ENCODE measurements at places on chromosomes 12 and 14.

GRCh38 chr12:131055596-131056233 is 102.0 kb downstream of the ADGRD1 start:
- no peak for DNase-seq

GRCh38 chr12:39905152-39905551 is 200.7 kb downstream of the SLC2A13 start:
- DNase-seq, result no peak

- DNase-seq, result no peak
These were observed 56.9 kb upstream of the PIWIL1 start for GRCh38 chr12:130280742-130281141.

- DNase-seq, result no peak
These were observed 30.0 kb downstream of the NCKAP5L start for GRCh38 chr12:49798248-49798647.

- DNase-seq, result peak; percentile 69
These were observed 157.4 kb upstream of the FOXG1 start for GRCh38 chr14:28608851-28609828.

DNA sequence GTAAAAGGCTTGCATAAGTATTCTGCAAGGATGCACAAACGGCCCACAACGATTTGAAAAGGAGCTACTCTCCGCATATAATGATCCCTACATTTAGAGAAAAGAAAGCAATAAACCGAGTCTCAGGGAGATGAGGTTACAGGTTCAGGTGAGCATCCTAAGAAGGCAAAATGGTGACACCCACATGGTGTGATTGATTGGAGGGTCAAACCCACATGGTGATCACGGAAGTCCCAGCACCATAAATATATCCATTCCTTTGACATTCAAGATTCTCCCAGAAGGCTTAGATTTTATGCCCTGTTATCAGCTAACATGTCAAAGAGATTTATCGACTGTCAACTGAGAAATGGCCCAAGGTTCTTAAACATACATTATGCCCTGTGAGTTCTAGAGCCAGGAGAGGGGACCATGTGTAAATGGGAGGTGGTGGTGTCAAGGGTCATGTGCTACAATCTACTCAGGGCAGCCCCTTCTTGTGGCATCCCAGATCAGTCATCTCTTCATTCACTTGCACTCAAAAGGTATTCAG is 282.2 kb downstream of the EMP1 start:
- DNase-seq, result no peak

DNA sequence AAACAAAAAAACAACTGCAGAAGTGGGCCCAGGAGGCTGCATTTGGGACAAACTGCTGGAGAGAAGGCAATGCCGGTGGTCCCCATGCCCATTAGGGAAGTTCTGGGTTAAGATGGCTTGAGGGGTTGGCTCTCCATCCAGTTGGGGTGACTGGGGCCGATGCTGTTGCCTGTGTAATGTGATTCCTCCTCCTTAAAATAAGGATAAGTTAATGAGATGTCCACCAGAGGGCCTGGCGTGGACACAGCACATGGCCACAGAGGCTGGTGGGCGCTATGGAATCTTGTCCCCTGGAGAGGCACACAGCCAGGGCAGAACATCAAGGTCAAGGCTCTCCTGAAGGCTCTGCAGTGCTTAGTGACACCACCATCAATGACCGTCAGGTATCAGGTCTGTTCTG is 1.0 kb upstream of the TESC start:
- DNase-seq, result peak; percentile 57

- peak; percentile 6 for DNase-seq
These were observed 73.6 kb upstream of the DNM1L start for GRCh38 chr12:32605326-32606095.

DNA sequence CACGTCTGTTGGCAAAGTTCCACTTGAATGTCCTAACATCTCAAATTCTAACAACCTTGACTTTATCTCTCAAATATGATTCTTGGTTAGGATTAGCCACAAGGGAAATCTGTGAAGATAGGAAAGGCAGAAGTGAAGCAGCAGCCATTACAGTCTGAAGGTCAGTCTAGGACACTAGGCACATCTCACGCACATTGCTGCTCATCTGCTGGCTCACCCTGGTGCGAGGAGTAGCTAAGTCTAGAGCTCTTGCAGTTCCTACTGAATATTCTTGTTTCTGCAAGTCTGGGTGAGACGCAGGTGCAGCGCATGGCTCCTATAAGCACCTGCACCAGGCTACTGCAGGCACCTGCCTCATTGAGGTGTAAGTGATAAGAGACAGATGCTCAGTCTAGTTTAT is 6.4 kb upstream of the SLC25A3 start:
- DNase-seq, result no peak

GRCh38 chr12:91778938-91779400 is 366.7 kb downstream of the BTG1 start:
- peak; percentile 56 for DNase-seq

- no peak for DNase-seq
These were observed 204.0 kb downstream of the GRIN2B start for GRCh38 chr12:13777374-13777773.

- peak; percentile 30 for DNase-seq
These were observed 244.9 kb upstream of the LRIG3 start for GRCh38 chr12:59164991-59165718.

- DNase-seq, result no peak
These were observed 76.1 kb downstream of the TBC1D30 start for GRCh38 chr12:64900540-64900939.

- DNase-seq, result no peak
These were observed 60.0 kb downstream of the LIN52 start for GRCh38 chr14:74144789-74145188.

DNA sequence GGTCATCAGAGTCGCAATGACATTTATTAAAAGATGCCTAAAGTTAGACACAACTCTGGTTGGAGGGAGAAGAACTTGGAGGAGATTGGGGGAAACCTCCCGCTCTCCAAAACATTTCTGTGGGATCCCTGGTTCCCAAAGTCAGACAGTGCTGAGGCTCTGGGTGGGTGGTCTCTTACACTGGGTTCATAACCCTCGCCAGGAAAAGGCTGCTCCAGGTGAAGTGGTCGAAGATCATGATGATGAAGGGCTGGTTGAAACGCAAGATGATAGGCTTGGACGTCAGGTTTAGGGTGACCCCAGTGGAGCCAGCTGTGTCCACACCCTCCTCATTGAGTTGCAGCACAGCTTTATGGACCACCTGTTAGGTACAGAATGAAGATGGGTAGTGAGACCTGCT is 11.2 kb upstream of the SERPINA10 start:
- DNase-seq, result no peak

DNA sequence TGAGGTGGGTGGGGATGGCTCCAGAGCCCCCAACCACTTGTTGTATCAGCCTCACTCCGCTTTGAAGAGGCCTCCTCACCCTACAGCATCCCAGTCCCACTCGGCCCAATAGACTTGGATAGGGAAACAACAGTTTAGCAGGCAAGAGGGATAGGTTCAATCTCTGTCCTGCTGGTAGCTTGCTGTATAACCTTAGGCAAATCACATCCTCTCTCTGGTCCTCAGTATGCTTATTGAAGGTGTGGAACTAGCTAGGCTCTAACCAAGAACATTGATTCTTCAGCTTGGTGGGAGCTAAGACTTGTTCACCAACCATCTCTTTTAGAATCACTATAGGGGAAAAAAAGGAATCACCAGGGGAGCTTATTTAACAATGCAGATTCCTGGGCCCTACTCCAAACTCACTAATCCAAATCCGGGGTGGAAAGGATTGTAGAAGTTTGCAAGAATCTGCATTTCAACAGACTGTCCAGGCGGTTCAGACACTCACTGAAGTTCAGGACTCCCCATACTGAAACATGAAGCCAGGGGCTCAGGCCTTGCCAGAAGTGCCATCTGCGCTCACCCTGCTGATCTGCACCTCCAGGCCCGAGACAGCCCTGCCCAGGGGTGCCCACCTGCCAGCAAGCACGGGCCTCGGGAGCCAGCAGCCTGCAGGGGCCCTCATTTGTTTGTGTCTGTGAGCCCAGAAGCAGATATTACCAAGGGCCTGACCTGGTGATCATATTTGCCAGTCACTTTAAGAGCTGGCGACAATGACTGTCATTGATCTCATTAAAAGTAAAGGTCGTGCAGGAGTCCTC is 113.0 kb downstream of the ADCK1 start:
- no peak for DNase-seq

DNA sequence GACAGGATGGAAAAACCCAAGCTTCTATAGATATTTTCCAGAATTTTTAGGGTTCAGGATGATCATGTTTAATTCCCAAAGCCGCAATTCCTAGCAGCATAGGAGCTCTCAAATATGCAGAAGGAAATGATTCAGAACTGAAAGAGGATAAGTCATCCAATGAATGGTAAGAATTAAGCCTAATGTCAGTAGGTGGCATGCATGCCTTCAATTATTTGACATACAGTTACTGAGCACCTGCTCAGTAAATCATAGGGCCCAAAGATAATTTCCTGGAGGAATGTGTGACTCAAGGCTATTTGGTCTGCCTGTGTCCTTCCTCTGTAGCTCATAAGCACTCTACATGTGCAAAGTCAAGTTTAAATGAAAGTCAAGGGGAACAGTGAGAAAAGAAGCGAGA is 116.8 kb upstream of the SLC38A4 start:
- no peak for DNase-seq

GRCh38 chr12:94750864-94751263 is 100.5 kb upstream of the TMCC3 start:
- no peak for DNase-seq

DNA sequence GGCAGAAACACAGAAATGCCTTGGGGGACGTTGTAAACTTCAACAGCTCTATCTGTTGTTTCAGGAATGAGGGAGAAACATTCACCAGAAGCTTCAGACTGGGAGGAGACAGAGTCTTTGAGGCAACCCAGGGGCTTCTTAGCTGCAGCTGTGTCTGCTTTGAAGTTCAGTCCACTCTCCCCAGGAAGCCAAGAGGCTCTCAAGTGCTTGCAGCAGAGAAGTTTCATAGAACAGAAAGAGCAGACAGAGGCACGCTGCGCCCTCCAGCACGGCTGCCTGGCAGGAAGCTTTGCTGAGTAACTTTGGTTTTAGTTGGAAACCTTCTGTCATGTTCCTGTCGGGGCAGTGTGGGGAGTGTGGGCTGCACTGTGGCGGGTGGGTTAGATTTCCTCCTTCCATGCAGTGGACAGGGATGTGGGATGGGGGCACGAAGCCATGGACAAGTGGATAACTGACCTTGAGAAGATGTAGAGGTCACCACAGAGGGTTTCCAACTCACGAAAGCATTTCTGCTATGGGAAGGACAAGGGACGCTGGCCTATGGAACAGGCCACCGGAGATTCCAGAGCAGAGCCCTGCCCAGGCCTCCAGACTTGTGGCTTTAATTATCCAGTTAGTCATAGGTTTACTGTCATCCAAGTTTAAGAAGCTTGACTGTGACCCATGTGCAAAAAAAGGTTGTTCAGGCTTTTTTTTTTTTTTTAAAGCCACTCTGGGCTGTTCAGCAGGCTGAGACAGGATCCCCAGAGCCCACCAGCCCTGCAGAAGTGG is 107.7 kb downstream of the ARF6 start:
- peak; percentile 59 for DNase-seq

GRCh38 chr12:2483713-2484112 is 311.1 kb upstream of the FKBP4 start:
- no peak for DNase-seq

- DNase-seq, result no peak
These were observed 2.8 kb downstream of the SLC5A8 start for GRCh38 chr12:101207086-101207780.
